ENCODE measurements at places on chromosomes 16 and 17.

DNA sequence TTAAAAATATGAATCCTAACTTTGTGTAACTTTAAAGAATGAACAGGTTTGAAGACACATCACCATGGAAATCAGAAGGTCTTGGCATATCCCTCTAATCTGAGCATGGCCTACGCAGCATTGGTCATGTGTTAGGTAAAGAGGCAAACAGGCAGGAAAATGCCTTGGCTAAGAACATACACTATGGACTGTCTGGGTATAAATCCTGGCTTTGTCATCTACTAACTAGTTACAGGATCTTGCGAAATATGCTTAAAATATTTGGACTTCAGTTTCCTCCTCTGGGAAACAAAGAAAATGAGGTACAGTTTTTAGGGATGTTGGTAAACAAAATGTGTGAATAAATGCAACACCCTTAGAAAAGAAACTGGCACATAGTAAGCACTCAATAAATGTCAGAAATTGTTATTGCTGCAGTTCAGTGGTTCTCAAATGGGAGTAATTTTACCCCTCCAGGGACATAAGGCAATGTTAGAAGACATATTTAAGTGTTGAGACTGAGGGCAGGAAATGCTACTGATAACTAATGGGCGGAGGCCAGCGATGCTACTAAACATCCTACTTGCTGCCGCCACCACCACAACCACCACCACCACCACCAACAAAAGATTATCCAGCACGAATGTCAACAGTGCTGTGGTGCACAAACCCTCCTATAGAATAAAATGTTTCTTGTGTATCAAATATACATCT lies 770.8 kb upstream of the SOX9 start:
- no peak for DNase-seq

GRCh38 chr16:86100205-86101136 lies 201.5 kb downstream of the IRF8 start:
- no peak for DNase-seq

DNA sequence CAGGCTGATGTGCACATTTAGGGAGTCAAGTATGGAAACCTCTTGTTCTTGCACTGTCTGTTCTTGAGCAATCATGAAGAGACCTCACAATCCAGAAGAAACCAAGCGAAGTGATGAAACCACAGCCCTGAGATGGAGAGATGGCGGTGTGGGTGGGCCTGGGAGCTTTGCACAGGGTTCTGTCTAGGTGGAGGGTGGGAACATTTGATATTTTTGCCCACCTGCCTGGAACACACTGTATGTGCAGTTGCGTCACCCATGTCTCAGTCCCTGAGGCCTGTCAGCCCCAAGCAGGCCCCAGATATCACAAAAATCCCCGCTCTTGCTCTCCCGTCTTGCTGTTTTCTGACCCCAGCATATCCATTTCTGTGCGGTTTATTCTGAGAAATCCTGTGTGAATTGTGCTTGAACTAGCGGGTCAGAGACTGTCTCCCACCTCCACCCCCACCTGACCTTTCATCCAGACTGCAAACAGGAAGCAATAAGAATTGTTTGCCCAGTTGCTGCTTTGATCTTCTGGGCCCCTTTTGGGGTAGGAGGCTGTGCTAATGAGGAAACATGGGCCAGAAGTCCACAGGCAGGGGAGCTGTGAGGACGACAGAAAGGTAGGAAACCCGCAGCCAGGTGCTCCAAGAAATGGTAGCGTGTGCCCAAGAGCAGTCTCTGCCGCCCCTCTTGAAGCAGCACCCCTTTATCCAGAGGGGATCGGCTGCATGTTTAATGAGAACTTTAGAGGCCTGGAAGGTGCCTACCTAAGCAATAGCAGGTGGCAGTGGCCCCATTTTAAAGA lies 183.8 kb downstream of the CCDC182 start:
- DNase-seq, result no peak

DNA sequence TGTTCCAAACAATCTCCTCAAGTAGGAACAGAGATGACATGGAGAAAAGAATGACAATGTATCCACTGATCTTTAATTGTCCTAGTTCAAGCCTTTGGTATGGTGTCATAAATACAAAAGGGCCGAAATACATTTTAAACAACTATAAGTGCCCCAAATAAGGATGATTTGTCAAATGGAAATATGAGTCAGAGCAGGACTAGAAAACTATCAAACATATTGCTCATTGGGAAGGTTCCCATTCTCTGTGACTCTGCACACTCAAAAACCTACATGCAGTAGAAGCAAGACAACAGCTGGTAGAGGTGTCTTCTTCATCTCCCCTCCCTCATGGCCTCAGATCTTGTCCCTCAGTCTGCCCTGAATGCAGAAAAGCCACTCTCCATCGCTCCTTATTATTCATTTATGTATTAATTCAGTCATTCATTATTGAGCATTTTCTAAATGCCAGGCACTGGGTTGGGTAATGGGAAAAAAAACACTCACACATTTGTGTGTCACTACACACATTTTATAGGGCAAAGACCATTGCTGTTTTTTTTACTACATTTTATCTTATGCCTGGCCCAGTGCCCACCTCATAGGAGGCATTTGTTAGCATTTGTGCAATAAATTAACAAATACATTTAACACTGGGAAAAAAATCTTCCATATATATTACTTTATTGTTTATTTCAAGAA lies 10.1 kb downstream of the CA10 start:
- DNase-seq, result no peak

DNA sequence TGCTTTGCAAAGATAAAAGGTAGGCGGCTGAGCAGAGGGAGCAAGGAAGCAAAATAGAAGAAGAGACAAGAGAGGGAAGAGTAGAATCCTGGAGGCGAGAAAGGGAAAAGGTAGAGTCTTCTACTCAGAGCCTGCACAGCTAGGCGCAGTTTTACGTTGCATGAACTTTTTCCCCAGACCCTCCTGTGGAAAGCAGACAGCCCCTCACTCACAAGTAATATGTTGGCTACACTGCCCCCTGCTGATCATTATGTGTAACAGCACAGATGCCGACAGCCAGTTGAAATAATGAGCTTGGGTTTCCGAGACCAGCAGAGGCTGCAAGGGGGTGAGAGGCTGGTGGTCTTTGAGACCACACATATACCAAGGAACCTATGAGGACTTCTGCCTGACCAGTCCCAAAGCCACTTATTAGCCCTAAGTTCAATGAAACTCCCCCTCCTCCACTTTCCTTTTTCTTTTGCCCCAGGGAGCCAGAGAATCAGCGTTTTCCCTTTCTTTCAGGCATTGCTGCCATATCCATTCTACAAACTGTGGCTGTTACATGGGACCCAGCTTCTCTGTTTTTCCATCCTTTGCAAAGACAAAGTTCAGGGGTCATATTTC lies 22.5 kb upstream of the CMTR2 start:
- DNase-seq, result no peak

DNA sequence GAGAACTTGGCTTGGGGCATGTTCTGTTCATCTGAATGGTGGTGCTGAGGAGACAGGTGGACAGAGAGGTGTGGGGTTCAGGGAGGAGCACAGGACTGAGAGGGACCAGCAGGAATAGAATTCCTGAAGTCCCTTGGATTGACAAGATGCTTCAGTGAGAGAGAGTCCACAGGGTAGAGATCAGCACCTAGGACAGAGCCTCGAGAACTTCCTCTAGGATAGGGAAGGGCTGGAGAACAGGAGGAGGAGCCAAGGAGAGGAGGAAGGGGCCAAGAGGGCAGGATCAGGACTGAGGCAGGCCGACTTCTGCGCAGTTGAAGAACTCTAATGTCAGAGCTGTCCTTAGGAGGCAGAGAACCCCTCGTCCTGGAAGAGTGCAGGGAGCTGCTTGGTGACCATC lies 138.4 kb downstream of the PRKCB start:
- no peak for DNase-seq

GRCh38 chr16:11407047-11407982 lies 62.1 kb downstream of the RMI2 start:
- DNase-seq, result no peak

GRCh38 chr17:38456031-38456815 lies 28.0 kb downstream of the ARHGAP23 start:
- DNase-seq, result no peak

DNA sequence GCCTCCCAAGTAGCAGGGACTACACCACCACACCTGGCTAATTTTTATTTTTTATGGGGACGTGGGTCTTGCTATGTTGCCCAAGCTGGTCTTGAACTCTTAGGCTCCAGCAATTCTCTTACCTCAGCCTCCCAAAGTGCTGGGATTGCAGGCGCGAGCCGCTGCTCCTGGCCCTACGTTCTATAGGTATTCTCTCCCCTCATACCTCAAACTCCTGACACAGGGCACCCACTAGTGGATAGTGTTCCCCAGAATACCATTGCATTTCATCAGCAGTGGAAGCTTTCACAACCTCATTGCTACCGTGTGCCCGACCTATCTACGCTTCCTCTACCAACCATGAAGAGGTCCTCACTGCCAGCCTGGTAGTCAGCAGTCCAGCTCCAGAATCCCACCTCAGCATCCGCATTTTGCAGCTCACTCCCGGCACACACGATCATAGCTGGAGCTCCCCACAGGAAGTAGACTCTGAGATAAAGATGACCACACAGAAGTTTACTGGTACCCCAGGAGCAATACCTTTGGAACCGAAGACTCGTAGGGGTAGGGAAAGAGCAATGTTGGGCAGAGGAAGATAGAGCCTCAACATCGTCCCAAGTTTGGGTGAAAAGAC lies 9.3 kb downstream of the CTRB2 start:
- DNase-seq, result no peak

- DNase-seq, result no peak
Measured at GRCh38 chr17:6559753-6560215, 3.4 kb upstream of the PITPNM3 start.

- no peak for DNase-seq
Measured at GRCh38 chr17:79754370-79754769, 23.6 kb upstream of the CBX2 start.

- no peak for DNase-seq
Measured at GRCh38 chr17:29618272-29619065, 4.2 kb downstream of the CORO6 start.

DNA sequence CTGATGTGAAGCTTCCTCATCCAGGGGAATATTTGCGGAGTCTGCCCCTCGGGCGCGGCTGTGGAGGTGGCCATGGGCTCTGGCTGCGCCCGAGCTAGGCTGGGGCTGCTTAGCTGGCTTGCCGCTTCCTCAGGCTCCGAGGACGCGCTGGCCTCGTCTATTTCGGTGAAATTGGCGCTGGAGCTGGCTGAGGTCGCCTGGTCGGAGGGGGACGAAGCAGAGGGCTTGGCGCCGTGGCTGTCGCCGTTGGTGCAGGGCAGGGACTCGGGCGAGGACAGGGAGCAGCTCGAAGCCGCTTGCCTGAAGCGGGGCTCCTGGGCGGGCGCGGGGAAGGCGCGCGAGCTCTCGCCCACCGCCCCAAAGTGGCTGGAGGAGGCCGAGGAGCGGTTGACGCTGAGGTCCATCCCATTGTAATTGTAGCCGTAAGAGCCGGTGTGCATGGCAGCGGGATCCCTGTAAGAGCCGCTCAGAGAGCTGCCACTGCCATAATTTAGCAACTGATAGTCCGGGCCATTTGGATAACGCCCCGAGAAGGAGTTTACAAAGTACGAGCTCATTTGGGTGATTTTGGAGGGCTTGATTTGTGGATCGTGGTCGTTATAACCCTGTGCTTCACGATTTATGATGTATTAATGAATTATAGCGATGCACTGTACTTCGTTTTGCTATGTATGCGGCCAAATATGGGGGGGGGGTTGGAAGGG lies at the start of gene HOXB5:
TSS of gene HOXB5 (minus strand) at position 654 of the 704 bp plus-strand sequence. CDS start at position 557, 97 bp downstream.
- no peak for DNase-seq

DNA sequence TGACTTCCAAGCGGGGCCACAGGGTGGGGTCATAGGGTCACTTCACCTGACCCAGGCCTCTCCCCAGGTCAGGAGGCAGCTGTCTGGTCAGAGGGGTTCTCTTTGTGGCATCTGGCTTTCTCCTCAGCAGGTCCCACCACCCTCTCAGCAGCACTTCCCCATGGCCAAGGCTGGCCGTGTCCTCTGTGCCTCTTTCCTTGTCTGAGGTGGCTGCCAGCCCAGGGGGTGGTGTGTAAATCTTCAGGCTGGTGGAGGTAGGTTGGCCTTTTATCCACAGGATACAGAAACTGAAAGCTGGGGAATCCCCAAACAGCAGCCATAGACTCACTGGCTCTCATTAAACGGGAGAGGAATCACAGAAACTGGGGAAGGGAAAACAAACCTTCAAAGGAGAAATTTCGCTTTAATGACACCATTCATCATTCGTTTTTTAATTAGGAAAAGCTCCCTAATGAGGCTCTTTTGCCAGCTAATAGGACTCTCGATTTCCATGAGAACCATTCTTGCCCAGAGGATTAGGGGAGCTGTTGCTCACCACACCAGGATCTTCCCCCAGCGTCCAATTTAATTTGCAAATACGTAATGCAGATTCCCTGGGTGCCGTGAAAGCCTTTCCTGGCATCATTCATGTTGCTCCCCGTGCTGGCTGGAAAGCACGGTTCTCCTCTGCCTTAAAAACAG lies 18.0 kb downstream of the C17orf75 start:
- DNase-seq, result no peak

GRCh38 chr16:10180771-10181163 lies 1.5 kb downstream of the GRIN2A start:
- no peak for DNase-seq

DNA sequence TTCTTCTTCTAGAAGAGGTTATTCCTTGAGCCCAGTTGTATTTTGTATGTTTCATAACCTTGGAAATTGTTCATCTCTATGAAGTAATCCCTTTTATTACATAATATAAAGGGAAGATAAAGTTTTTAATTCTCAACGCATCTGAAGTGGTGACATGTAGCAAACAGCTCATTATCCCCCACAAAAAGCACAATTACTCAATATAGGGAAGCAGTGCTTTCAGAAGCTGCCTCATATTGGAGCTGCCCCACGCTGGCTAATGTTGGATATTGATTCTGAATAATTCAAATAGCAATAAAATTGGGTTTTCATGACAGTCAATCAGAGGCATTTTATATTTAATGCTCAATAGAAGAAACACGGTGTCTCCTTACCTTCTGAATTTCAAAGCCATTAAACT lies 604.3 kb upstream of the RBFOX1 start:
- DNase-seq, result no peak

GRCh38 chr17:45896803-45897693 lies 2.7 kb downstream of the MAPT start:
- DNase-seq, result no peak

- DNase-seq, result no peak
Measured at GRCh38 chr17:68184816-68185436, 62.9 kb upstream of the AMZ2 start.

- no peak for DNase-seq
Measured at GRCh38 chr17:30557916-30558685, 80.9 kb downstream of the GOSR1 start.

DNA sequence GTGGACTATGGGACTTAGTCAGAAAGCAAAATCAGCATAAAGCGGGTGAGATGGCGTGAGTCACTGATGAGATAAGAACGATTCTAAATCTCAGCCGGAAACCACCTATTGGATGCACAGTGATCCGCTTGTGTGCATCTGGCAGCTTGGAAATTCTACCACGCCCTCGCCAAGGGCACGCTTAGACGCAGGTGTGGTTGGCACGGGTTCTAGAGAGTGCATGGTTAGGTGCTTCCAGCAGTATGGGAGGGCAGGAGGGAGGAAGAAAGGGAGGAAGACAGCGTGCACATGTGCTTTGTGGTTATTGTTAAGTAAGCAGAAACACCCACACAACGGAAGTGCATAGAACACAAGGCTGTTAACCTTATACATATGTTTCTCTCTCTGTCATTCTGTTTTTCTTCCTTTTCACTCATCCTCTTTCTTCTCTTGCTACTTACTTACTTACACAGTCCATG lies 374.0 kb upstream of the ASIC2 start:
- no peak for DNase-seq

- DNase-seq, result no peak
Measured at GRCh38 chr16:50152351-50152806, 727 bp upstream of the TENT4B start.

Data from GOT3 (cell line).